SK-MEL-5 (cell line): ENCODE measurements at places on chromosomes 2 and 18. TPM values are rescaled to one million over a fixed set of nuclear protein-coding genes. Genes with fewer than 3 reads are reported as not detected.

DNA sequence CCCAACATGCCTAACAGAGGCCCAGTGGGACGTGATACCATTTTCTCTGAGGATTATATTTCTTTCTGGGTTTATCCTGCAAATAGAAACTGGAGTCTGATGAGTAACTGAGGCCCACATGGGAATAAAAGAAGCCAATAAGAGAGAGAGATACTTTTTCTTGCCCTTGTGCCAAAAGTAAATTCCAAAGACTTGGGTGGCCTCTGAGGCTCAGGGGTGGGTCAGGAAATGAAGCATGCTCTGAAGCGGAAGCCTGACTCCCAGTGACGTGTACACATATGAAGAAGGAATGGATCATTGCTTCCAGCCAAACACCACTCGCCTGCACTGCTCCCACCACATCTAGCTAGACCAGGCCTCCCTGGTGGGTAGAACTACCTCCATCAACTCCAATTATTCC lies 273.6 kb upstream of the NCKAP5 start:
- DNase-seq = no peak

GRCh38 chr2:113098041-113098440 lies 29.4 kb upstream of the IL1RN start:
- DNase-seq = no peak

DNA sequence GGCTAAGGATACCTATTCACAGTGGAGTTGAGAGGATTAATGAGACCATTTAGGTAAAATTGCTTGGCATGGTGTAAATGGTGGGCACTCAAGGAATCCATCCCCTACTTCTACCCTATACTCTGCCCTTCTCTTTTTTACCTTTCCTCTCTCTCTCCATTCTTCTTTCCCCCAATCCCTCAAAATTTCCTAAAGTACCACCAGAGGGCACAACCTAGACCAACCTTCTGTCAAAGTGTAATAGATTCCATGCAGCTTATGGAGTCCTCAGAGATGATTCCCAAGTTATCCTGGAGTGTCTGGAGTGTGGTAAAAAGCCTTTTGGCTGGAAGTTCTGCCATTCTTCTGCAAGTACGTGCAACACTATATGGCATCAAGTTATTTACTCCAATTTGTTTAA lies 33.0 kb upstream of the CCDC195 start:
- peak; percentile 56 for DNase-seq

CUL3 gene
- total RNA-seq = 52.9 and 61.2 TPM in 2 replicates

ANKRD53 gene
- not detected in 2 replicates for total RNA-seq

DNA sequence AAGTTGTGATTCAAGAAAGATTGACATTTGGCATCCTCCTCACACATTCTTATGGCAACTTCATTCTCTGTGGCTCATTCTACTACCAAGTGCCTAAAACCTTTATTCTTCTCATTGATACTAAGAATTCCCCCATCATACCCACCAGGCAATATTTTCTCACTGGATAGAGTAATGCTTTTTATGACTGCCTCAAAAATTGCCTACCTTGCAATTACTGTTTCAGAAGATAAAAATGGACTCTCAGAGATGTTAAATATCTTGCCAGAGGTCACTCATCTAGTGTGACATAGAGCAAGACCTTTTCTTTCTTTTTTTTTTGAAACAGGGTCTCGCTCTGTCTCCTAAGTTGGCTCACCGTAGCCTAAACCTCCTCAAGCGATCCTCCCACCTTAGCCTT lies 192.8 kb upstream of the KYNU start:
- no peak for DNase-seq

DNA sequence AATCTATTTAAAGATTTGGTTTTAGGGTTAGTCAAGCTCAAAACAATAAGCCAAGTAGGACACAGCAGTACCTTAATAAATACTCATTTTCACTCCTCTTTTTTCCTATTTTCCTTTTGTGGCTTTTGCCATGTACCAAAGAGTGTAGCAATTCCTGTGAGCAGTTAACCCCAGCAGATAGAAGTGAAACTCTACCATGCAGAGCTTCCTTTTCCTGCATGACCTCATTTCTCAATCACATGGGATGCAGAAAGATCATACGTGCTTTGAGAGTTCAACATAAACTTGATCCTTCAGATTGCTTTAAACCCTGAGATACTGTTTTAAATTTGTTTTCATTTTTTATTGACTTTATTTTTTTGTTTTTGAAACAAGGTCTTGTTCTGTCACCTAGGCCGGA lies 99.1 kb upstream of the ARHGAP15 start:
- DNase-seq = no peak

DNA sequence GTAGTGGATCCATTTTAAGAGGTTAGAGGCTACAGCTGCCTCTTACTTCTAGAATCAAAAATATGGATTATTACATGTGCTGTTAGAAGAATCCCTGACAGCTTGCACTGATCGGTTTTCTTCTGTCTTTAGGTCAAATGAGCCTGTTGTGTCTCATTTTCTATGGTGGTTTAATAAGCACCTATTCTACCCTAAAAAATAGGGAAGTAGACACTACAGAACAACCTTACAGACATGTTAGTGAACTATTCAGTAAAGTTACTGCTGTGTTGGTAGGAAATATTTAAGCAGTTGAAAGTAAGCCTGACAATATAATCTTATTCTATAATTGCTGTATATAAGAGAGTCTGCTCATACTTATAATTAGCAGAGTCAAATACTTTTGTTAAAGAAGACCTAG lies 168.5 kb upstream of the NOSTRIN start:
- DNase-seq = no peak
